ENCODE measurements at places on chromosomes 13 and 19.
A peak's percentile ranks its signal among the peaks of the same experiment; 100 is the strongest.

GRCh38 chr19:43597876-43598275 lies 1.5 kb downstream of the ZNF576 start:
- H3K4me1 ChIP-seq: peaks cover 26% of the 10 kb centered on the region
- peaks cover 21% of the 10 kb centered on the region for H3K36me3 ChIP-seq
- no peaks in the 10 kb centered on the region for H3K27me3 ChIP-seq
- H3K27ac ChIP-seq: peak overlapping the region; percentile 98
- DNase-seq: no peak

- DNase-seq: no peak
- H3K4me1 ChIP-seq: no peaks in the 10 kb centered on the region
- H3K4me3 ChIP-seq: no peak overlapping the region
- no peak overlapping the region for H3K27ac ChIP-seq
- no peaks in the 10 kb centered on the region for H3K27me3 ChIP-seq
Measured at GRCh38 chr13:112808377-112809140, 118.7 kb downstream of the ATP11A start.

DNA sequence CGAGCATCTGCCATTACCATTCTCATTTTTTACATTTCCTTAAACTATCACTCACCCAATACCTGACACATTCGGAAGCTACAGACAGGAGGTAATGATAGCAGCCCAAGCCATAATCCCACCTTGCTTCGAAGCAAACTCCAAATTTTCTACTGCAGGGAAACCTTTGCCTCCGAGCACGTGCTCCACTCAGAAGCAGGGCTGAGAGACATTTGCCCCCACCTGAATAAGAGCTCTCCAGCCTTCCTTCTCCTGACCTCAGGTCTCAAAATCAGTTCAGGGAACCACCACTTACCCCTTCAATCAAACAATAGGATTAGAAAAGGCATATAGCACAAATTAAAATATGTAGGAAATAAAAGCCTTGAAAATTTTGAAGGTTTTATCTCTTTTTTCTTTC lies 2.3 kb upstream of the DACH1 start:
- H3K27me3 ChIP-seq: peaks cover 36% of the 10 kb centered on the region
- H3K36me3 ChIP-seq: peaks cover 2% of the 10 kb centered on the region
- peaks cover 17% of the 10 kb centered on the region for H3K4me1 ChIP-seq
- no peak for DNase-seq
- H3K4me3 ChIP-seq: no peak overlapping the region

DNA sequence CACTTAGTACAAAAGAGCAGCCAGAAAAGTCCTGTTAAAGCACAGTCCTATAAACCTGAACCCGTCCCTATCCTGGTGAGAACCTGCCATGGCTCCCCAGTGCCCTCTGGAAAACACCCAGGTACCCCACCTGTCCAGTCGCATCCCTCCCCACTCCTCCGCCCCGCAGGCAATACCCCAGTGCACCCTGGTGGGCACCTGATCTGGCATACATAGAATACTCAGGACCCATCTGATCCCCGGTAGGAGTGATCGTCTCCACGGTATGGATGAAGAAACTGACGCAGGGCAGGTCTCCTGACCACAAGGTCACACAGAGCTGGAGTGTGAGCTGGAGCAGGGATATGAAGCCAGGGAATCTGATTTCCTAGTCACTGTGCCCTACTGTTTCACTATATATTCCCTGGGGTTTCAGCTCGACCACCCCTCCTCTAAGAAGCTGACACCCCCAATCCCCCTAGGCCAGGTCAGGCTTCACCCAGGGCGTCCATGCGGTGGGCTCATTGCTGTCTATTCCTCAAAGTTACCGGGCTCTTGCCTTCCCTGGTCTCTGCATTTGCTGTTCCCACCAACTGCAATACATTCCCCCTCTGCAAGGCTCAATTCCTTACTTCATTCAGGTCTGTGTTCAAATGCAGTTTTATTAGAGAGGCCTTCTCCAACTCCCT lies 12.6 kb downstream of the FBXO46 start:
- peaks cover 23% of the 10 kb centered on the region for H3K36me3 ChIP-seq
- H3K27me3 ChIP-seq: no peaks in the 10 kb centered on the region
- H3K4me3 ChIP-seq: peak overlapping the region; percentile 95

DNA sequence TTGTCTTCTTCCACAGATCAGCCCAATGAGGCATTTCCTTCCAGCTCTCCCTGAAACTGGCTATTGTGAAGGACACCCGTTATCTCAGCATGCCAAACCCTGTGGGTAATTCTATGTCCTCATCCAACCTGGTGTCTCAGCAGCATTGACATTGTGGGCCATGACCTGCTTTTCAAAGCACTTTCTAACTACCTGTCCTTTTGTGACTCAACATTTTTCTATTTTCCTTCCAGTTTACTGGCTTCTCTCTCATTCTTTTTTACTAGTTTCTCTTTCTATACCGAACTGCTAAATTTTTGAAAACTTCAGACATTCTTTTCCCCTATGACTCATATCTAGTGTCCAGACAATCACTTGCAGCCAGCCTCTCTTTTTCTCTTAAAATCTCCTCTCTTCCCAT lies 136.4 kb upstream of the HTR2A start:
- H3K4me1 ChIP-seq: no peaks in the 10 kb centered on the region
- H3K4me3 ChIP-seq: no peak overlapping the region
- no peak overlapping the region for H3K27ac ChIP-seq
- peaks cover 17% of the 10 kb centered on the region for H3K27me3 ChIP-seq
- no peak for DNase-seq

- peaks cover 9% of the 10 kb centered on the region for H3K27me3 ChIP-seq
- no peak for DNase-seq
- peaks cover 5% of the 10 kb centered on the region for H3K36me3 ChIP-seq
- H3K27ac ChIP-seq: no peak overlapping the region
- H3K4me3 ChIP-seq: no peak overlapping the region
- peaks cover 8% of the 10 kb centered on the region for H3K4me1 ChIP-seq
Measured at GRCh38 chr19:47005164-47005641, 14.4 kb upstream of the NPAS1 start.

- H3K36me3 ChIP-seq: no peaks in the 10 kb centered on the region
- no peak overlapping the region for H3K27ac ChIP-seq
- no peak for DNase-seq
Measured at GRCh38 chr19:29308977-29309590, 96.1 kb upstream of the UQCRFS1 start.

DNA sequence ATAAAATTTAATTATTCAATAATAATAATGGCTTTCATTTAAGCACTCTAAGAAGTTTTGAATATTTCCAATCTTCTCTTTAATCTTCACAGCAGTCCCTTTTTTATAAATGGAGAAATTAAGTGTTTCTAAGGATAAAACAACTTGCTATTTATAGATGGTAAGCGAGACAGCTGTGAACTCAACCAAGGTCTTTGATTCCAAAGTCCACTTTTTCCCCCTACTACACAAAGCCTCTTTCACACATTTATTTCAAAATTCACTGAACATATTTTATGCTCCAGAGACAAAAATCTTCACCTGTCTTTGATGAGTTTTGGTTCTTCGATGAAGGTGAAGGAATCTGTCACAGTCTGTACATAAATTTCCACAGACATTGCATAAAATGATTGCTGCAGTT lies 34.4 kb upstream of the FBXL3 start:
- no peak overlapping the region for H3K27ac ChIP-seq
- peaks cover 38% of the 10 kb centered on the region for H3K36me3 ChIP-seq
- peaks cover 5% of the 10 kb centered on the region for H3K4me1 ChIP-seq
- no peaks in the 10 kb centered on the region for H3K27me3 ChIP-seq

GRCh38 chr13:45870232-45870631 lies 18.7 kb upstream of the SIAH3 start:
- no peak for DNase-seq
- no peaks in the 10 kb centered on the region for H3K4me1 ChIP-seq
- no peaks in the 10 kb centered on the region for H3K36me3 ChIP-seq

GRCh38 chr19:45146251-45146650 lies 14.5 kb downstream of the NKPD1 start:
- no peak for DNase-seq
- H3K4me3 ChIP-seq: no peak overlapping the region
- H3K27me3 ChIP-seq: no peaks in the 10 kb centered on the region
- no peak overlapping the region for H3K27ac ChIP-seq
- H3K4me1 ChIP-seq: peaks cover 7% of the 10 kb centered on the region

DNA sequence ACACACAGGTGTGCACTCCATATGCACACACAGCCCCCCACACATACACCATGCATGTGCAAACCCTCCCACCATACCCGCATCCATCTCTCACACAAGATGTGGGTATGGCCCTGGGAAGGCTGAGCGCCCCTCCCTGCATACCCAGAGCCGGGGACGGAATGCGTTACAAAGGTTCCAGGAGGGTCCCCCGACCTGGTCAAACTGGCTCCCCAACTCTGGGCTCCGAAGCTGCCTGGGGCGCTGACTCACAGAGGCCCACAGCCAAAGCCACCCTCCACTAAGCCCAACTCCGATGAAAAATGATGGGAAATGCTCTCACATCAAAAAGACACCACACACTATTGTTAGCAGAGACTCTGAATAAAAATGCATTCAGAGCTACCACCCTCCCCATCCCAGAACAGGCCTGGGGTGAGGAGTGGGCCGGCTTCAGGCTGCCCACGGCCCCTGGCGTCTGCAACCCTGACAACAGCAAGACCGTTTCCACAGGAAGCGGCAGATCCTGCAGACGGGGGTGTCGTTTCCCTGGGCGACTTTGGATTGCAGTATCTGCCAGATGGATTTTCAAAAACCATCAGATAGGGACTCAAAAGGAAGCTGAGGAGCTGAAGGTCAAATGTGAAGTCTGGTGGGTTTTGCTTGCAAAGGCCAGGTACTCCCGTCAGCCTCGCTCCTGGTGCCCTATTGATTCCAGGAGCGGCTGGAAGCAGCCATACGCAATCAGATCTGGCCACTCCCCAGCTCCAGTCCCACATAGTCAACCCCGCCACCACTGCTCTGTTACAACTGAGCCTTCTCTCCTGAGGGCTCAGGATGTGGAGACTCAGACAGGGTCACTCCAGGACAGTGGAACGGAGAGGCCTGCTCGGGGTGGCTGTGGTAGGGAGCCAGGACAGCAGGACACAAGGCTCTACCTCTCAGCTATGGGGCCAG lies 14.3 kb downstream of the PEPD start:
- H3K36me3 ChIP-seq: peaks cover 1% of the 10 kb centered on the region
- H3K27me3 ChIP-seq: no peaks in the 10 kb centered on the region
- H3K4me3 ChIP-seq: no peak overlapping the region
- H3K4me1 ChIP-seq: no peaks in the 10 kb centered on the region

DNA sequence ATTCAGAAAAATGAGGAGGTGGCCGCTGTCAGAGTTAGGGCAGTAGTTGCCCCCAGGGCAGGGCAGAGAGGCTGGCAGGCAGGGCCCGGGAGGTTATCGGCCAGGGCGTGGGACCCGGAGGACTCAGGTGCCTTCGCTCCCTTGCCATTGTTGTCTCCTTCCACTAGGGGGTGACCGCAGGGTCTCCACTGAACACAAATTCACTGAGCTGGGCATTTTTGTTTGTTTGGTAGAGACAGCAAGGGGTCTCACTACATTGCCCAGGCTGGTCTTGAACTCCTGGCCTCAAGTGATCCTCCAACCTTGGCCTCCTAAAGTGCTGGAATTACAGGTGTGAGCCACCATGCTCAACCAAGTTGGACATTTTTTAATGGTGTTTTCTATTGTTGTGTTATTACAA lies 25.1 kb downstream of the CARS2 start:
- no peaks in the 10 kb centered on the region for H3K27me3 ChIP-seq
- peaks cover 23% of the 10 kb centered on the region for H3K4me1 ChIP-seq
- peaks cover 62% of the 10 kb centered on the region for H3K36me3 ChIP-seq
- no peak overlapping the region for H3K27ac ChIP-seq
- peak; percentile 26 for DNase-seq

GRCh38 chr13:24038841-24039330 lies 121.6 kb upstream of the SPATA13 start:
- no peaks in the 10 kb centered on the region for H3K36me3 ChIP-seq
- peaks cover 5% of the 10 kb centered on the region for H3K27me3 ChIP-seq
- H3K27ac ChIP-seq: no peak overlapping the region

DNA sequence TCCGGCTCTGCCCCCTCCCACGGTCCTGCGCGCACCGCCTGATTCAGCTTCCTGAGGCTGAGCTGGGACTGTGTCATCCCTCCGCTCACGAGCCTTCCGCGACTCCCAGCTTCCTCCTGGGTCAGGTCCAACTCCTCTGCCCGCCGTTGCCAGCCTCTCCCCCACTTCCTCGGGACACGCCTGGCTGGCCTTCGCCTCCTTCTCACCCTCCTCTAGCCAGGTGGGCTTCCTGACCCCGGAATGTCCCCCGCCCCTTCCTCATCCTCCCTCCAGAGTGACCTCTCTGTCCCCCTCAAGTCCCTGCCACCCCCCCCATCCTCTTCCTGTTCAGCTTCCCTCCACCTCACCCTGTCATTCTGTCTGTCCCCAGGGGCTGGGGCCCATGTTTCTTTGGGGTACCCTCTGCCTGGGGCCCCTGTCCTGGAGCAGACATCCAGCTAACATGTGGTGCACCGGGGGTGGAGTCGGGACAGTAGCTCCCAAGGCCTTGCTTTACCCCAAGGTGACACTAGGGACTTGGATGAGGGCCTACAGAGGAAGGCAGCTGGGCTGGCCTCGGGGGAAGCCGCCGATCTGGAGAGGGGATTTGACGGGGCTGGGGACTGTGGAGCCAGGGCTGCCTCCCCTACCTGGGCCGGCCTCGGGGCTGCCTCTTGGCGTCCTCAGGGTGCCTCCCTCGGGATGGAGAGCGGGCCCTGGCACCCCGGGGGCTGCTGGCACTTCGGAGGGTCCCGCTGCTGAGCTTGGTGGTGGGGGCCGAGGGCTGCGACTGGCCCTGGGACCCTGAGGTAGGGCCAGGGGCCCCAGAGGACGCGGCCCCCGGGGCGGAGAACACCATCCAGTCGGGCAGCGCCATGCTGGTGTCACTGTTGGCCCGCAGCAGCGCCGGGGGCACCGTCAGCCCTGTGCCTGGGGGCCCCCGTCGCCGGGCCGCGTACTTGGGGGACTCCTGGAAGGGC lies 16.5 kb downstream of the SHANK1 start:
- no peaks in the 10 kb centered on the region for H3K36me3 ChIP-seq
- no peak overlapping the region for H3K4me3 ChIP-seq
- no peak for DNase-seq

GRCh38 chr13:60047918-60048317 lies 115.8 kb downstream of the DIAPH3 start:
- H3K27ac ChIP-seq: no peak overlapping the region
- no peak overlapping the region for H3K4me3 ChIP-seq
- no peak for DNase-seq

GRCh38 chr13:112487127-112487517 lies 100.8 kb downstream of the TUBGCP3 start:
- H3K4me3 ChIP-seq: no peak overlapping the region
- H3K27ac ChIP-seq: no peak overlapping the region
- no peaks in the 10 kb centered on the region for H3K4me1 ChIP-seq
- H3K36me3 ChIP-seq: peaks cover 40% of the 10 kb centered on the region
- no peaks in the 10 kb centered on the region for H3K27me3 ChIP-seq

GRCh38 chr19:18333680-18334079 lies 6.7 kb upstream of the PGPEP1 start:
- DNase-seq: no peak
- H3K4me1 ChIP-seq: peaks cover 3% of the 10 kb centered on the region
- H3K36me3 ChIP-seq: no peaks in the 10 kb centered on the region
- no peak overlapping the region for H3K27ac ChIP-seq
